ENCODE measurements at places on chromosomes 16 and 17.
A peak's percentile ranks its signal among the peaks of the same experiment; 100 is the strongest.

- peak; percentile 74 for DNase-seq
These were observed 755 bp downstream of the PIEZO1 start for GRCh38 chr16:88784074-88784855.

DNA sequence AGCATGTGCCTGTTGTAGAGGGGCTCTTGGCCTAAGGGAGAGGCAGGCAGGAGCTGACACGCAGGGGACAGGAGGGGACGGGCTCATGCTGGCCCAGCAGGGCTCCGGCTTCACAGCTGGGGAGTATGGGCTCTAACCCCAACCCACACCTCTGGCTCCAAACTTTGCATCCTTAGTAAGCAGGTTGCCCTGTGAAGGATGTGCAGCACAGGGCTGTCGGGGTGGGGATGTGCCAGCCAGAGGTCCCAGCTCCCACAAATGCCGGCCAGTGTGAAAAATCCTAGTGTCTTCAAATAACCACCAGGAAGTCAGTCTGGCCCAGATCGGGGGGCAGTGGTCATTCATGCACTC, 14.0 kb upstream of the FAM83G start:
- DNase-seq = no peak

DNA sequence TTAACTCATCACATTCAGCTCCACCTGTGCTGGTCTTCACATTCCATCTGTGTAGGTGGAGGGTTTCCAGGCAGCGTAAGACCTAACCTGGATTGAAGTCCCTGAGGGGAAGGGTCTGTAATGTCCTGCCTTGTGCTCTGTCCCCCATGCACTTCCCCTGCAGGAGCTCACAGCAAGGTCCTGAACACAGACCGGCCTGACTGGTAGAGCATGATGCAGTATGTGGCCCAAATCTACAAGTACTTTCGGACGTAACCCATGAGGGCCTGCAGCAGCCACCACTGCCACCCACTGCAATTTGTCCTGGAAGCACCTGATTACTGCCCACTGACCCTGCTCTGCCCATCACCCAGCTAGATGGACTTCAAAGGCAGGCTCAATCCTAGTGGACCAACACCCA, 36.6 kb upstream of the ADORA2B start:
- no peak for DNase-seq

- DNase-seq = no peak
These were observed 82.1 kb upstream of the NOL11 start for GRCh38 chr17:67635681-67636080.

GRCh38 chr17:79691931-79692330, 38.8 kb upstream of the ENPP7 start:
- peak; percentile 28 for DNase-seq

DNA sequence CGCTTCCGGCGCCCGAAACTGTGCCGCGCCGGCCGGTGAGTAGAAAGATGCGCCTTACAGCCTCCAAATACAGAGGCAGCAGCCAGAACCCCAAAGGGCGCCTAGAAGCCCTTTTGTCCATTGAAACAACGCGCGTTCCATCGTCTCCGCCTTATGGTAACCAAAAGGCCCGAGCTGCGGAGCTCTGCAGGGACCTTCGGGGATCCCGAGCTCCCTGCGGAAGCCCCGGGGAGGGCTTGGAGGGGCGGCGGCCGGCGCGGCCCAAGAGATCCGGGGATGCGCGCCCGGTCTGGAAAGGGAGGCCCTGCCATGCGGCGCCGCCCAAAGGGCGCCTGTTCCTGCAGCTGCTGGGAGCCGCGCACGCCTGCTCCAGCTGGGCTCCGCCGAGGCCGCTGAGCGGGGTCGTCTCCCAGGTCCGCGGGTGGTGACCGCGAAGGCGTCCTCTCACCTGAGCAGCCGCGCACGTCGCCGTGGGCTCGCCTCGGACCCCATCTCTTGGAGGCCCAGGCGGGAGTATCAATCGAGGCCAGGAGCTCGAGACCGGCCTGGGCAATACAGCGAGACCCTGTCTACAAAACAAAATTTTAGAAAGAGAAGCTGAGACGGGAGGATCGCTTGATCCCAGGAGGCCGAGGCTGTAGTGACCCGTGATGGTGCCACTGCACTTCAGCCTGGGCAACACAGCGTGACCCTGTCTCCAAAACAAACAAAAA, 742 bp upstream of the FBXO31 start:
- DNase-seq = peak; percentile 71

DNA sequence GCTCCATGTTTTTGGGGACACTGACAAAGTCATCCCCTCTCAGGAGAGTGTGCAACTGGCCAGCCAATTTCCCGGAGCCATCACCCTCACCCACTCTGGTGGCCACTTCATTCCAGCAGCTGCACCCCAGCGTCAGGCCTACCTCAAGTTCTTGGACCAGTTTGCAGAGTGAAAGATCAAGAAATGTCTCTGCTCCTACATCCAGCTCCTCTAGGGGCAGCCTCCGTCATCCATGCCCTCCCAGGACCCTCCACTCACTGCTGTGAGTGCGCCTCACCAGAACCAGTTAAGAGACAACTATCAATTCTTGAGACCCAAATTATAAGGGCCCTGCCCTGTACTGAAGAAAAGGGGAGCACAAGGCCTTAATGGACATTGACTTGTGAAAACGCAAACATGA, 1.1 kb downstream of the OVCA2 start:
- DNase-seq = no peak

DNA sequence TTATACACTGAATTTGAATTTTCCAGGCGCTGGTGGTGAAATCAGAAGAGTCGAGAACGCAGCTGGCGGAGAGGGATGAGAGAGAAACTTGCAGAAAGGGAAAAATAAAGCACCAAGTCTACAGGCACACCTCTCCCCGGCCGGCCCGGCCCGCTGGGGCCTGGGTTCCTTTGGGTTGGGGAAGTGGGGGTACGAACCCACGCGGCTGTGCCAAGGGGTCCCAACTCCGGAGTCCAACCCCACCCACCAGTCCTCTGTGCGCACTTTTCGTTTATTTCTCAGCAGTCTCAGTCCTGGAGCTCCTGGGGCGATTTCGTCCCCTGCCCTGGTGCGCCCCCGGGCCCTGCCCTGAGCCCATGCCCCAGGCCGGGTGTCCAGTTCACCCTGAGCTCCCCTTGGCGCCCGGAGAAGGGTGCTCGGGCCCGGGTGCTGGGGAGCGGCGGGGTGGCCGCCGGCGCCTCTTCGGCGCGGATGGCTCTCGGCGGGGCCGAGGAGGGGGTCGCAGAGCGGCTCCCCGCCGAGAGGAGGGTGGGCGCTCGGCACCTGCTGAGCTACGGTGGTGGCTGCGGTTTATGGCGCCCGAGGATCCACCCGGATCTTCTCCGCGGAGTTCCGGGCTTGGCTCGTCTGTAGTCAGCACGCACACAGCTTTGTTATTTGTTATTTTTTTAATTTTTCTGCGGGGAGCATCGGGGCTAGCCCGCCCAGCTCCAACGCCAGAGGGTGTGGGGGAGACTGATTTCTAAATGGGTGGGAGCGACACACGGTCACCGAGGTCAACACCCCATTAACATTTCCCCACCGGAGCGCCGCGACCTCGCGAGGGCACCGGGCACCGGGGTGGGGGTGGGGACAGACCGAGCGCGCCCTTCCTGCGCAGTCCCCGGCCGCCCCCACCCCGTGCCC, 15.7 kb upstream of the CBX8 start:
- no peak for DNase-seq

DNA sequence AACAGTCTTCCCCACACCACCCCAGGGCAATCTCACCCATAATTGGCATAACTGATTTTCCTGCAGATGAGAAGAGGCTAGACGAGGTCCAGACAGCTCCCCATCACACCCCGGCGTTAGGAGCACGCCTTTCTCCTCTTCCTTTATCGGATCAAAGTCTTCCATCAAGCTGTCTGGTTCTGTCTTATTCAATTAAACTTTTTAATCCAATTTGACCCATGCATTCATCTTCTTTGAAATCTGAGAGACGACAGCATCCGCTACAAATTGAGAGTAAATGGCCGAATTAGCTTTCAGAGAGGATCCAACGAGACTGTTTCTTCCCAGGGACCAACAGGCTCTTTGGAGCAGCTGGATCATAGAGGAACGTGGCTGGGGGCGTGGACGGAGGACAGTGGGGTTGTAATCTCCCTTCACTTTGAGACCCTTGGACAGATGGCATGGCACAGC, 44.4 kb upstream of the GPRC5B start:
- DNase-seq = no peak

DNA sequence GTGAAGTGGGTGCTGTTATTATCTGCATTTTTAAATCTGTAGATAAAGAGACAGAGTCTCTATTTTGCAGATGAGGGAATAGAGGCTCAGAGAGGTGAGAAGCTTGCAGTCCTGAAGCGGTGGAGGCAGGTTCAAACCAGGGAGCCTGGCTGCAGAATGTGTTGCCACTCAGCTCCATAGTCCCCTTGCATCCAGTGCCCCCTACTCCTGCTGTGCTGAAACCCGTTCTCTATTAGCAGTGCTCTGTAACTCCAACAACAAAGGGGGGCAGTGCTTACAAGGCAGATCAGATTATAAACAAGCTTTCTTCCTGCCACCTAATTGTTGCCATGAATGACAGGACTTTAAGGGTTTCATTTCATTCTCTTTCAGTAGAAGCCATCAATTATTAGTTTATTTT, 118.1 kb upstream of the CACNG3 start:
- DNase-seq = no peak

- peak; percentile 96 for DNase-seq
These were observed 3.2 kb upstream of the DBNDD1 start for GRCh38 chr16:90022209-90023077.

- no peak for DNase-seq
These were observed 26.5 kb upstream of the ZNF469 start for GRCh38 chr16:88356124-88356726.

DNA sequence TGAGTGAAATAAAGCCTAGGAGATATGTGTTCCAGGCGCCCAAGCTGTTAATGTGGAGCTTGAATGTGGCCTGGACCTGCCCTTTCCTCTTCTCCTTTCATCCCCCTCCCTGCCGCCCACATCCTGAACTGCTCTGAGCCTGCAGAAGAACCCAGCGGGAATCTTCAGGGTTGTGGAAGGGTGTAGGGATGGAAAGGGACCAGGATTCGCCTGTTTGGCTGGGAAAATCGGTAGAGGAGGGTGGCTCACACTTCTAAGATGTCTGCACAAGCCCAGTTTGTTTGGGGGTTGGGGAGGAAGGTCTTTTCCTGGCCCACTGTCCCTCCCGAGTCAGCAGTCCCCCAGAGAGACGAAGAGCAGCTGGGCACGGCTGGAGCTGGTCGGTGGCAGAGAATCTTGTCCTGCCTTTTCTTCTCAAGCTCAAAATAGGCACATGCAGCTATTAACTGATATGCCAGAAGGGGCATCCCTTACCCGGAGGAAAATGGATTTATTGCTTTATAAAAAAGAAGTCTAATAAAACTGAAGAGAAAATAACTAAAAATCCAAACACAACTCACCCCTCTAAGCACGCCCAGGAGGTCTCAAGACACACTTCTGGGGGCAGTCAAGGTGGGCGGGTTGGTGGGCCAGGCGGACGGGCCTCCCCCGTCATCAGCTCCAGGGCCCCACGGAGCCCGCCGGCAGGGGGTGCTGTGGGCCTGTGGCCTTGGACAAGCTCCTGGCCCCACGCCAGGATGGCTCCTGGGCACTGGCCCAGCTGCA, 11.5 kb upstream of the PITPNA start:
- DNase-seq = peak; percentile 87

DNA sequence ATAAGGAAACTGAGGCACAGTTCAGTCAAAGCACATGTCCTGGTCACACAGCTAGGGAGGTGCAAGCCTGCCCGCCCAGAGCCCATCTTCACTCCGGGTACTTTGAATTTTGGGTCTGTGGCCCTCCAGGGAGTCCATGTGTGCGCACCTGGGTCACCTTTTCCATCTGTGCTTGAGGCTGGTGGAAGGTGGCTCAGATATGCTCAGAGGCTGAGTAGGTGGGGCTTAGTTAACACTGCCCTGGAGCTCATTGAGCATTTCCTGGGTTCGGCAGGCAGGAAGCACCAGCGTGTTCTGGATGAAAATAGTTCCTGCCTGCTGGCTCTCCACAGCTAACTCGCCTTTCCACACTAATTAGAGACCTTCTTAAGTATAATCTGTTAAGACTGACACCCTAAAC, 19.2 kb downstream of the FAM234A start:
- DNase-seq = no peak

- DNase-seq = no peak
These were observed 16.5 kb upstream of the SOX9 start for GRCh38 chr17:72104164-72104862.

- no peak for DNase-seq
These were observed 12.8 kb downstream of the FLCN start for GRCh38 chr17:17224137-17224536.

GRCh38 chr16:88812513-88813268, 963 bp upstream of the APRT start:
- DNase-seq = peak; percentile 63

DNA sequence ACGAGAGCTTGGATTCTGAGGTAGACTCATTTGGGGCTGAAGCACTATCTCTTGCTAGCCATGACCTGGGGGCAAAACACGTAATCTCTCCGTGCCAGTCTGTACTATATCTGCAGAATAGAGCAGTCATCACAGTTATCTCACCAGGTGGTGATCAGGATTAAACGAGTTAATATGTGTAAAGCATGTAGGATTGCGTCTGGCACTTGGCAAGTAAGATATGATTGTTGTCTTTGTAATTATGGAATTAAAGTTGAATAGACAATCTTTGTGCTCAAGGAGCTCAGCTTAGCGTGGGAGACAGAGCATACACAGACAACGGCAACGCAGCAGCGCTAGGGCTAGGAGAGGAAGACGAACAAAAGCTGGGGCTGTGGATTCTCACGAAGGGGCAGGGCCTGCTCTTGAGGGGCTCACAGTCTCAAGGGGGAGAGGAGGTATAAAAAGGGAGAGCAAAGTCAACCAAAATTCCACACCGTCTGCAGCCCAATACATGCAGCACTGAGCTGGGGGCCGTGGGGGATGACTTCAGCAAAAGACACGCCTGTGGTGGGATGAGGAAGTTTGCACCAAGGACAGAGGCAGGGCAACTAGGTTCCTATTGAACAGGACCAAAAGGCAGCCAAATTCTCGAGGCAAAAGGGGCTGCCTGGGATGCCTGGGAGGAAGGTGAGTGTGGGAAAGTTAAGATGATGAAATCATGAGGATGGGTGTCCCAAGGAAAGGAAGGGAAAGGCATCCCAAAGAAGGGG, 68.6 kb downstream of the SDK2 start:
- peak; percentile 16 for DNase-seq

DNA sequence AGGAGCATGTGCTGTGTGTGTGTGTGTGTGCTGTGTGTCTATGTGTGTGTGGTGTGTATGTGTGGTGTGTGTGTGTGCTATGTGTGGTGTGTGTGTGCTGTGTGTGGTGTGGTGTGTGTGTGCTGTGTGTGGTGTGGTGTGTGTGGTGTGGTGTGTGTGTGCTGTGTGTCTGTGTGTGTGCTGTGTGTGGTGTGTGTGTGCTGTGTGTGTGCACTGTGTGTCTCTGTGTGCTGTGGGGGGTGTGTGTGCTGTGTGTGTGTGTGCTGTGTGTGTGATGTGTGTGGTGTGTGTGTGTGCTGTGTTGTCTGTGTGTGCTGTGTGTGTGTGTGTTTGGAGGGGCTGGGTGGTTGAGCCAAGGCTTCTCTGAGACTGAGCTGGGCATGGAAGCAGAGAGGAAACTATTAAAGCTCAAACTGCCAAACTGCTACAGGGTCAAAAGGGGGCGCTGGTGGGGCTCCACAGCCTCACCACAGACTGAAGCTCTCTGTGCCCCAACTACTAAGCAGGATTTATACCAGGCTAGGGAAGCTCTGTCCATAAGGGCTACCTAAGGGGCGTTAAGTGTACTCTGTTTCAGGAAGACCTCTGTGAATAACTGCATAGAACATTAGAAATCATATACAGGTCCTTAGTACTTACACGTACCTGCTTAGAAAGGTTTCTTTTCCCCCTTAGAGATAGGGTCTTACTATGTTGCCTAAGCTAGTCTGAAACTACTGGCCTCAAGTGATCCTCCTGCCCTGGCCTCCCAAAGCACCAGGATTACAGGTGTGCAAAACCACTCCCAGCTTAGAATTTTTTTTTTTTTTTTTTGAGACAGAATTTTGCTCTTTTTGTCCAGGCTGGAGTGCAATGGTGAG, 27.8 kb upstream of the GHDC start:
- peak; percentile 17 for DNase-seq
